ENCODE measurements at places on chromosomes 5 and 9. TPM values are rescaled to one million over a fixed set of nuclear protein-coding genes. Genes with fewer than 3 reads are reported as not detected.

DNA sequence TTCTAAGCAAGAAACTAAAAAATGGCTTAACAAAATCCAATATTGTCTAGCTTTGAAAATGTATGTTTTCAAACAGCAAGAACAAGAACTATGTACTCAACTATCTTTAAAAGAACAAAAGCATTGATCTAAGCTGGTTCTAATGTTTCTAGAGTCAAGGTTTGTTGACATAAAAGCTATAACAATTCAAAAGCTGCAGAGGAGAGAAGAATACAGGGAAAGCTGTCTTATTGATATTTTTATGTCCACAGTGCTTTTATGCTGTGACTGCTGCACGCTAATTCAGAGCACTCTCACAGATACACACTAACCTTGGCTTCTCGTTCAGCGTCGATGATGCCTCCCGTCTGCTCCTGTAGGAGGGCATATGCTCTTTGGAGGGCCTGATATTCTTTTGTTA is 129.5 kb upstream of the DPYSL3 start:
- DNase-seq, result no peak

DNA sequence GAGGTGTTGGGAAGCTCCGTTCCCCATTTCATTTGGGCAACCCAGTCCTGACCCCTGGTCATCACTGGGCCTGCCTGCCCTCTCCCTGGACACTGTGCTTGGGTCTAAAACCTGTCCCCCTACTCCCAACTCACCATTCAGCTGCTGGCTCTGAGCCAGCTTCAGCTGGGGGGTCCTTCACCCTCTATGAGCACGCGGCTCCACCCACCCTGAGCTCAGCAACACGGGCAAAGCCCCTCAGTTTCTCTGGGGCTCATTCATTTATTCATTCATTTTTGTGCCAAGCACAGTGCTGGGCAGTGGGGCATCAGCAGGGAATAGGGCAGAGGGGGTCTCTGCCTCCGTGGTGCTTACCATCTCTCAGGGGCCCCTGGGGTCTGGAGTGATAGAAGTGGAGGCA is 199.8 kb upstream of the MVB12B start:
- no peak for DNase-seq

DNA sequence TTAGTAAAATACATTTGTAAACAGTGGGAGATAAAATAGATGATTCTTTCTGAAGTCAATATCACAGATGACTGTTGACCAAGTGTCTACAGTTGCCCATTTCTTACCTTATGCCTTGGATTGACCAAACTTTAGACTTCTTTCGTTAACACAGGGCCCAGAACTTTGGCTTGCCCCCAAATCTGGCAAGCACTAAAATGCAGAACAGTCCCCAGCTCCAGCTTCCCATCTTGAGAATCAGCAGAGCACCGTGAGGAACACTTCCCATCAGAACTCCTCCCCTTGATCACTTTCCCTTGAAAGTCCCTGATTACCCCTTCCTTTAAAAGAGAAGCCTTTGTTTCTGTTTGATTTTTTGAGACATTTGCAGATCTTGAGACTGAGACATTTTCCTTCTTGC is 1039.9 kb downstream of the TLE1 start:
- no peak for DNase-seq

Gene HTR4
- total RNA-seq, result 0.15 TPM

DNA sequence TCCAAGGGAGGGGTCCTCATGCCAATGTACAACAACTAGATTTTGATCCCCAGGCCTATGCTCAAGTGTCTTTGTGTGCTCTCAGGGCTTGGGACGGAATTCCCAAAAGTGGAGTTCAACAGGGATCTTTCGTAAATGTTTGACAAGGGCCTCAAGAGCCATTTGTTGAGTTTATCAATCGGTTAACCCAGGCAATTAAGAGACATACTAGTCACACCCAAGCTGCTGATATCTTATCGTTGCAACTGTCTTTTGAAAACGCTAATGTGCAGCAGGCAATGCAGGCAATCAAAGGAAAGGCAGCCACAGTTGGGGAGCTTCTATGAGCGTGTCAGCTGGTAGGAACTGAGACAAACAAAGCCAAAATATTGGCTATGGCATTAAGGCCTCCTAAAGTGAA is 161.2 kb downstream of the CPLANE1 start:
- no peak for DNase-seq

Gene ADAMTS6
- total RNA-seq, result 21.6 TPM

- no peak for DNase-seq
Observed at GRCh38 chr5:61084658-61085057, 77.6 kb downstream of the SMIM15 start.

GRCh38 chr9:788777-789176 is 52.7 kb upstream of the DMRT1 start:
- DNase-seq, result no peak

Gene FAM169A
- total RNA-seq, result 0.23 TPM

Gene IL9
- not detected for total RNA-seq

- DNase-seq, result no peak
Observed at GRCh38 chr9:38249587-38250210, 142.8 kb upstream of the ALDH1B1 start.

DNA sequence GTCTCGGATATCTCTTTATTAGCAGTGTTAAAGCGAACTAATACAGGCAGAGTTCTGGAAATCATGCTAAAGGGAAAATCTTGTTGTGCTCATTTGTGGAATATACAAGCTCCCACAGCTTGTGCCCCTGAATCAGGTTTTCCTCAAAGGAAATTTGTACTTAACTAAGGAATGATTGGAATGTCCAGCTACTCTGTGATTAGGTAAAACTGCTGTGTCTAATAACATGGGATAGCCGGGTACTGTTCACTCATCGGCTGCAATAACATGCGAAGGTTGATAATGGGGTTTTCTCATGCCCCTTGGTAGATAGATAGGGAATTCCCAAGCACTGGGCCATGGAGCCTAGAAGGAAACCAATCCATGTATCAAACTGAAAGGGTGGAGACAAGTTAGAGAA is 306.7 kb downstream of the NR2F1-AS1 start:
- DNase-seq, result no peak

Gene DBH
- not detected for total RNA-seq

- DNase-seq, result no peak
Observed at GRCh38 chr9:122420315-122420714, 49.5 kb downstream of the PTGS1 start.

DNA sequence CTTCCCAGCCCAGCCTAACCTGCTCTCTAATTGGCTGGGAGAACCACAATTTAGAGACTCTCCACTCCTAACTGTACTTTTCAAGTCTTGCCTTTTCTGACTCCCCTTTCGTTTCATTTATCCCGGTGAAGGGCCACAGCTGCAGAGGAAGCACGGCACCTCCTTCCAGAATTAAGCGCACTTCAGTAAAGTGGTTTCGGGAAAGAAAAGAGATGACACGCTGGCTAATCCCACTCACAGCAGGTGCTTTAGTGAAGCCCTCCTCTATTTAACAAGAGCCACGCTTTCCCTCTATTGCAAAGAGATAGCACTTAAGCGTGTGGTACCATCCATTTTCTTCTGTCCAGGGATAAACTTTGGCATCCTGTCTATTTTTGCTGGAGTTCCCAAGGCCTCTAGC is 4.8 kb downstream of the DNAH5 start:
- DNase-seq, result no peak

GRCh38 chr5:6766604-6767093 is 53.4 kb downstream of the TENT4A start:
- peak; percentile 99 for DNase-seq

Gene GRXCR2
- total RNA-seq, result not detected

- DNase-seq, result no peak
Observed at GRCh38 chr5:175824676-175825075, 46.7 kb upstream of the CPLX2 start.

GRCh38 chr5:17951392-17952169 is 317.3 kb downstream of the TAF11L14 start:
- peak; percentile 95 for DNase-seq

DNA sequence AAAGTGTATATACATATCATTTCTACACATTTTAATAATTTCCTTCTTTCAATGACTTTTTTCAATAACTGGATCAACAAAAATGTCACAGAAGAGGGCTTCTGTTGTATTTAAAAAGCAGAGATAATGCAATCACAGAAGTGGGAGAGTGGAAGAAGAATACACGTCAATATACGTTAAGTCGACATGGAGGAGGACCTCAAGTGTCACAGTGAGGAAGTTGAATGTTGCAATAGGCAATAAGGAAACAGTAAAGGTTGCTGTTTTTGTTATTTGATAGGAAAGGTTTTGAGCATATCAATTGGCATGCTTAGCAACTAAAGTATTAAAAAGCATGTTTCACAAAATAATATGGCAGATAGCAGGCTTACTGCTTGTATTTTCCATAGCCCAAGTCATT is 184.0 kb upstream of the NR4A3 start:
- DNase-seq, result no peak

GRCh38 chr5:113450929-113451328 is 16.1 kb upstream of the TSSK1B start:
- peak; percentile 6 for DNase-seq

- DNase-seq, result no peak
Observed at GRCh38 chr9:4119778-4120554, 179.9 kb downstream of the GLIS3 start.

- DNase-seq, result no peak
Observed at GRCh38 chr5:135397084-135397483, 1.9 kb downstream of the MACROH2A1 start.

- no peak for DNase-seq
Observed at GRCh38 chr5:62312674-62313073, 6.7 kb downstream of the KIF2A start.

Gene ALDH1A1
- total RNA-seq, result 329 TPM

Gene IFNK
- total RNA-seq, result not detected

DNA sequence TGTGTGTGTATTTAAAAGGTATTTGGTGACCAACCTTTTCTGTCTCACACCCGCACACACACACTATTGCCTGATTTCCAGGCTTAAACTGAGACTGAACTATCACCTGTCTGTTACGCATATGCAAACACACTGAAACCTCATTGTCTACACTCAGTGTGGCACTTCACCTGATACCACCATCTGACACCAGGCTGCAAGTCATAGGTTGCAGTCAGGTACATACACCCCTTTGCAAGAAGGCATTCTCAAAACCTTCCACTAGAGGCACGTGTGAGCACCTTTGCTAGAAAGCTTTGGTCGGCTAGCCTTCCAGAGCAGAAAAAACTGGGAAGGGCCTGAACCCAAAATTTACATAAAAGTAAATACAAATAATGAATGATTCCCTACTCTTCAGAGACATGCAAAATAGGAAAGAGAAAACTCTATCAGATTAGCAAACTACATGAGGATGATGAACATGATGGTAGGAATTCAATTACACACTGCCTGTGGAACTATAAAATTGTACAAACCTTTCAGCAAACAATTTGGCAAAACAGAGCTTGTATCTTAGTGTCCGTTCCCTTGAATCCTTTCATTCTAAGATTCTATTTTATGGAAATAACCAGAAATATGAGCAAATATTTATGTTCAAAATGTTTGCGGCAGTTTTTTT is 5.9 kb upstream of the FOXD1 start:
- DNase-seq, result peak; percentile 93

Gene DNAI1
- total RNA-seq, result not detected

Gene PRRT1B
- 0.10 TPM for total RNA-seq

Gene SLC36A3
- total RNA-seq, result not detected

Gene SAXO1
- not detected for total RNA-seq

GRCh38 chr5:143001764-143002351 is 231.7 kb downstream of the ARHGAP26 start:
- DNase-seq, result no peak

Gene SLC25A2
- total RNA-seq, result not detected

Gene TXNDC8
- not detected for total RNA-seq

DNA sequence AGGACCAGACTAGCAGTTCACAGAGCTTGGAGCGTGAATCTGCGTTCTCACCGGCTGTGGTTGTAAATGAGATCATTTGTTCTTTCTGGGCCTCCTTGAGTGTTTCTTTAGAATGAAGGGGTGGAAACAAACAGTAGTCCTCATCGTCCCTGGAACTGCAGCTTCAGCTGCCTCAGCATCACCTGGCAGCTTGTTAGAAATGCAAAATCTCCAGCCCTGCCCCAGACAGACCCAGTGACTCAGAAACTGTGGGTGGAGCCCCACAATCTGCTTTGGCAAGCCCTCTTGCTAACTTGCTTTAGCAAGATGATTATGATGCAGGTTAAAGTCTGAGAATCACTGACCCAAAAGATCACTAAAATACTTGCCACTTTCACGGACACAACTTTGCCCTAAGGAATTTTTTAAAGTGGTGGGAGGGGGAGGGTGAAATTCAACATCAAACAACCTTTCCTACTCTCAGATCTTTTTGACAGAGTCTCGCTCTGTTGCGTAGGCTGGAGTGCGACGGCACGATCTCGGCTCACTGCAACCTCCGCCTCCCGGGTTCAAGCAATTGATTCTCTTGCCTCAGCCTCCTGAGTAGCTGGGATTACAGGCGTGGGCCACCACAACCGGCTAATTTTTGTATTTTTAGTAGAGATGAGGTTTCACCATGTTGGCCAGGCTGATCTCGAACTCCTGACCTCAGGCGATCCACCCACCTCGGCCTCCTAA is 86.0 kb downstream of the BRINP1 start:
- no peak for DNase-seq

DNA sequence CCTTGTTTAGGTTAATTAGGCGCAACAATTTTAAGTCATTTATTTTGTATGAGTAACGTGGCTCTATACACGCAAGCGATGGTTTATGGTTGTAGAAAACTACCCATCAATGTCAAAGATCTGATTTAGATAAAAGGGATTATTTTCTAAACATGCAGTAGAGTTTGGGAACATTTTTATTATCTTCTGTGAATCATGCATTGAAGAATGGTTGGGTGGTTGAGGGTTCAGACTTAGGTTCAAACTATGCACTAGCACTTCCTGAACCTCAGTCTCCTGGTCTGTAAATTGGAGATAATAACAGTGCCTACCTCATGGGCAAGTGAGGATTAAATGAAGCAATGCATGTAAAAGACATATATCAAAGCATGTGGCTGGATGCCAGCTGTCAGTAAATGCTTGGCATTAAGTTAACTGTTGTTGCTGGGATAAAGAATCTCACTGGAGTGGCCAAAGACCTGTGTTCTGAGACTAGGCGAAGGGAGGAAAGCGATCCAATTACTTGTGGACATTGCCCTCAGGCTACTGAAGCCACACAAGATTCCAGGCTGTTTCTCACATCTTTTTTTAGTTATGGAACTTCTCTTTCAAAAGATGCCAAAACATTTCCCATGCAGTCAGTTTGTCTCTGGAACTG is 1.1 kb upstream of the OTULINL start:
- DNase-seq, result peak; percentile 60

DNA sequence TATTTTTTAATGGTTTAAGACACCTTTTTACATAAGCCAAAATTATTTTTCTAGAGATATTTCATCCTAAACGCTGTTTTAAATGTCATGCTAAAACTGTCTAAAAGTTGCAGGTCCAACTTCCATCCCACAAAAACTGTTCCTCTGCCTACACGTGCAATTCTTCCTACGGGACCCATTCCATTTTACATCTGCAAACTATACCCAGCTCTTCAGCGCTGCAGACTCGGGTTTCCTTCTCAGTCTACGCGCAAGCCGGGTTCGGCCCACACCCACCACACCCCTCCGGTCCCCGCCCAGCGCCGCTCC is 8.7 kb downstream of the RANBP6 start:
- no peak for DNase-seq
